Activated CD4-positive, CD25-positive, alpha-beta regulatory T cell treated with anti-CD3 and anti-CD28 coated beads, Interleukin-2, amount 50 U/mL, for 72 hours (primary cell): ENCODE measurements at places on chromosomes 6 and 20.

DNA sequence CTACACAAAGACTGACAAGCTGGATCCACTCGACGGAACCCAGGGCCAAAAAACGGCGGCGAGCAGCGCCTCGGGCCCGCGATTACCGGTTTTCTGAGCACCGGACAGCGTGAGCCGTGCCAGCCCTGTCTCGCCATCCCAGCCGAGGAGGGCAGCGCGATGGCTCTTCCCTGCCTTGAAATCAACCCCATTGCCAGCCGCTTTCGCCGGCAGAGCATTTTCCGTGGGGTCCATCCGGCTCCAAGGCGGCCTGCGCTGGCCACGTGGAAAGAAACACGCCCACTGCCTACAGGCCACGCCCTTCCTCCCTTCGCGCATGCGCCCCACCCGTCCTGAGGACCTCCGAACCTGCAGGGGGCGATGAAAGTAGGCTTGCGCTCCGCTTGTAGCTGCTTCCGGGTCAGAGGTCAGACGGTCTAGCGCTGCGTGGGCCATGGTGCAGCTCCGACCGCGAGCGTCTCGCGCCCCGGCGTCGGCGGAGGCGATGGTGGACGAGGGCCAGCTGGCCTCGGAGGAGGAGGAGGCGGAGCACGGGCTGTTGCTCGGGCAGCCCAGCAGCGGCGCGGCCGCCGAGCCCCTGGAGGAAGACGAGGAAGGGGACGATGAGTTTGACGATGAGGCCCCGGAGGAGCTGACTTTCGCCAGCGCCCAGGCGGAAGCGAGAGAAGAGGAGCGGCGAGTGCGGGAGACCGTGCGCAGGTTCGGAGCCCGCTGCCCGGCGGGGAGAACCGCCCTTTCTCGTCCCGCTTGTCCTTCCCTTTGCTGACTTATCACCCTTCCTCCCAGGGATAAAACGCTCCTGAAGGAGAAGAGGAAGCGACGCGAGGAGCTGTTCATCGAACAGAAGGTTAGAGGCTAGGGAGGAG is at the start of gene NOL7:
Gene NOL7 (plus strand): TSS at position 410 of the 866 bp plus-strand sequence. CDS start 24 bp downstream, at position 434.
- peak; percentile 100 for DNase-seq

DNA sequence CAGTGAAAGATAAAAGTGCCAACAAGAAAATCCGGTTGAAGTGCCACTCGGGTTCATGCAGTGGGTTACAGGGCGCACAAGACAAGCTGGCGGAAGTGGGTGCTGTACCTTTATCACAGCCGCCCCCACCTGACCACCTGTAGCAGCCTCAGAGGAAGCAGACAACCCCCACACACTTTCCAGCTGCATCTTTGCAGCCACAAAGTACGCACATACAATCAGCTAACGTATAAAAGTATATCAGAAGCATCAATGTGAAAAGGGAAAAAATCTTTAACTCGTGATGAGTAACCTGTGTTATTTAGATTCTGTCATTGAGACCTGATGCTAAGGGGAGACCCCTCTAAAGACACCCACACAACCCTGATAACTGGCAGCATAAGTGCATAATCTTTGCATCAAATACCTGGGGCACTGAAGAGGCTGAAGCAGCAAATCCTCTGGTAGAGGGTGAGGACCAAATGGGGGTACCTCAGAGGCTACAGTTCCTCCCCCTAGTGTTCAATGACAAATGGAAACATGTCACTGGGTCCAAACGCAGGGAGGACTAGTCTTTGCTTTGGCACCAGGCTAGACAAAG is 22.1 kb downstream of the BACH2 start:
- peak; percentile 75 for DNase-seq

GRCh38 chr6:2259002-2259494 is 13.6 kb upstream of the GMDS start:
- no peak for DNase-seq

DNA sequence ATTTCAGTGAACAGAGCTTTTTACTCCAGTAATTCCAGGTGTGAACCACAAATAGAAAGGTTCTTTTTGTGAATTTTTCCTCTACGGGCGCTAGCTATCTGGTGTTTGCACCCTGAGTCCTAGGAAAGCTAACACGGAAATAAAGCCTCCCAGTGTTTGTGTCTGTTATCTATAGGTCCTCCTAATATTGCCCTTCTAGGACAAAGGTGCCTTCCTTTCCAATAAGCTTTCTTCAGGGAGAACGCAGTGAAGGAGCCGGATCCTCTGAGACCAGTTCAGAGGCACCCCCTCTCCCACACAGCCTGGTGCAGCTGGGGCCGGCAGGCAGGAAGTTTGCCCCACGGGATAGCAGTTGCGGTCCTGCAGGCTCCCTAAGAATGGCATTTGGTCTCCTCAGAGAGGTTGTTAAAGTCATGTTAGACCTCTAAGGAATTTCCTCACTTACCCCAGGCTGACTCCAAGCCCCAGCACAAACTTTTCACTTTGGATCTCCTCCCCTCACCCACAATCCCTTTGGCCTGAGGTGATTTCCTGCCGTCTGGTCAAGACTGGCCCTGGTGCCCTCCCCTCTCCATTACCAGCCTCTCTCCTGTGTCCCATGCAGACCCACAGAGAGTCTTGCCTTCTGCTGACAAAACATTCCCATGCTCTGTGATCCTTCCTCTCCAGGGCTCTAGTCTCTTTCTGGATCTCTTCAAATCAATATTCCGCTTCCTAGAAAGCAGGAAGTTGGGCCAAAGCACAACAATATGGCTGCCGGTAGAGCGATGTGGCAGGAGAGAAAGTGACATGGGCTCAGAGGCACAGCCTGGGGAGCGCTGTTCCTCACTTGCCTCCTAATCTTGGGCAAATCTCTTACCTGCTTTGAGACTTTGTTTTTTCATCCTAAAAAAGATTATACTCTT is 126.0 kb downstream of the MOXD1 start:
- no peak for DNase-seq

DNA sequence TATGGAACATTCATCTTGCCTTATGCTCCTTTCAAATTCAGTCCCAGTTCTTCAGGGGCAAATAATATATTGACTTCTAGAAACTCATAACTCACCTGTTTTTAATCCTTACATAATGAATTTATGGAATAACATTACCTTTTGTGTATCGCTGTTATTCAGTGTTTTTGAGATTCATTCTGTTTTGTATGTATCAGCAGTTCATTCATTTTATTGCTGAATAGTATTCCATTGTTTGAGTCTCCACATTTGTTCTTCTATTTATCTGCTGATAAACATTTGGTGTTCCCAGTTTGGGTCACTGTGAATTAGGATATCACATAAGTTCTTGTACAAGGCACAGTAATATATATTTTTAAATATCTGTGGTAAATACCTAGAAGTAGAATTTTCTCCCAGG is 5.1 kb downstream of the SEMG2 start:
- no peak for DNase-seq

GRCh38 chr6:6515691-6516607 is 72.6 kb upstream of the LY86 start:
- no peak for DNase-seq

DNA sequence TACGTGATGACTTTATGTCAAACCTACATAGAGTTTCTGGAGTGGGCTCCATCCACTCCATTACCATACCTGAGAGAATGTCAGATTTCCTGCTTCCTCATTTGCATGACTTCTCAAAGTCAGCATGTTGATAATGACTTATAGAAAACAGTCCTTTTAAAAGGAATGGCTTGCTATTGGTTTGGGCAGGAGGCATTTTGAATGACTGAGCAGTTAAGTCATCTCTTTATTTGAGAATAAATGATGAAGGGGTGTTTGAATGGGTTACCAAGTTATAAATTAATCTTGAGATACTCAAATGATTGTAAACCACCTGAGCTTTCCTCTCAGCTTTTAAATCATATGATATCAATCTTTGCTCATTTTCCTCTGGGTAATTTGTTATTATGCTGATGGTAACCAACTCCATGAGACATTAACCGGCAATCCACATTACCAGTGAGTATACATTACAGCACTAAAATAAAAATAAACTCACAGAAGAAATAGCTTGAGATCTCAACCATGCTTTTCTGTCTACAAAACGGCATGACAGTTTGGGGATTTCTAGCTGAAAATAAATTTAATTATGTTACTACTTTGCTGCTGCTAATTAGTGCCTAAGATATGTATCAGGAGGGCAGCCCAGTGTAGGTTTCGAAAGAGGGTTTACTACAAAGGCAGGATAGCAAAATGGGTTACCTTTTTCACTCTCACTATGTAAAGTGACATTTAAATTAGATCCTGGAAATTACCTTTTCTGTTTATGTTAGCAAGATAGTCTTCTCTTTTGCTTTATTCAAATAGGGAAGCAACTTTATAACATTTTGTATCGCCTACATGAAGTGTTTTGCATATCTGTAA is 78.8 kb downstream of the RPS12 start:
- no peak for DNase-seq

GRCh38 chr6:141303907-141304306 is 828.8 kb upstream of the GJE1 start:
- DNase-seq, result no peak

- no peak for DNase-seq
Measured at GRCh38 chr6:149164199-149164750, 153.2 kb upstream of the TAB2 start.

DNA sequence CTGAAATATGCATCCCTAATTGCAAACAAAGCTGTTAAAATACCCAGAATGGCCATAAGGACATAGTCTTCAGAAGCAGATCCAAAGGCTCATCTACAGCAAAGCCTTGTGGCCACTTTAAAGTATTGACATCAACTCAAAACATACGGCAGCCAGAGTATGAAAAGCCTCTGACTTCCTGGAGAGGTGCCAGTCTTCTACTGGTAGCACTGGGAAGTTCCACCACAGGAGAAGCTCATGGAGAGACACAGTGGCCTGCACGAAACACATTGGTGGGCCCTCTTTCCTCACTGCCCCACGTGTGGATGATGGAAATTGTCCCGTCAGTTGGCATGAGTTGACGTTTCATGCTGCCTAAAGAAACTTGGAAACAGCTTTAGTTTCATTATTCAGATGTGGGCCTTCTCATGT is 202.6 kb upstream of the HEY2 start:
- no peak for DNase-seq

DNA sequence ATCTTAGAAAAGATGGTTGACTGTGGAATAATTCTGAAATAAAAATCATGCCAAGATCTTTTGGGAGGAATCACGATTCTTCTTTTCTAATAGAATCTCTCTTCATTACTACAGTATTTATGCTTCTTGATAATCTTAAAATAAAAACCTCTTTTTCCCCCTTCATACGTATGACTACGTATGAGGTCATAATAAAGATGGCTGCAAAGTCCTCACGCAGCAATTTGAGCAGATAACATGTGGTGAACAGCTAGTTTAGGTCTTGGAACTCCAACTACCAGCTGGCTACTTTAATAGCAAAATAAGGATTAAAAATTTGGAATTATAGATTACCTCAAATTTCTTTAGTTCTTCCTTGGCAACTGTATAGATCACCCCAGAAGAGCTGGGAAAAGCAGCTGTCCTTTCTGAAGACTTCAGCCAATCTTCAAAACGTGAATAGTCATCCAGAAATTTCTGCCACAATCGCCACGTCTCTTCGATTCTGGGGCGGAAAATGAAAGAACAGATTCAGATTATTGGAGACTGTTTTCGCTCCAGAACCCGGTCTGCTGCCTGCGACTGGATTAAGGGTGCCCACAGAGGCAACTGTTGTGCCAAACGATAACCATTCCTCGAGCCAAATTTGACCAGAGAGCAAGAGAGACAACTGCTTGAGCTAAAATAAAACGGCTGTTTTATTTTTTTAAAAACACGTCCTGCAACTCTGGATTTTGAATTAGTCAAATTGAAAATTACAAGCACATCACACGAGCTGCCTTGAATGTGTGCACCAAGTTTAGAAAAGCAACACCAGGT is 347.3 kb downstream of the ESR1 start:
- no peak for DNase-seq

GRCh38 chr6:156552849-156553248 is 224.3 kb upstream of the ARID1B start:
- no peak for DNase-seq

DNA sequence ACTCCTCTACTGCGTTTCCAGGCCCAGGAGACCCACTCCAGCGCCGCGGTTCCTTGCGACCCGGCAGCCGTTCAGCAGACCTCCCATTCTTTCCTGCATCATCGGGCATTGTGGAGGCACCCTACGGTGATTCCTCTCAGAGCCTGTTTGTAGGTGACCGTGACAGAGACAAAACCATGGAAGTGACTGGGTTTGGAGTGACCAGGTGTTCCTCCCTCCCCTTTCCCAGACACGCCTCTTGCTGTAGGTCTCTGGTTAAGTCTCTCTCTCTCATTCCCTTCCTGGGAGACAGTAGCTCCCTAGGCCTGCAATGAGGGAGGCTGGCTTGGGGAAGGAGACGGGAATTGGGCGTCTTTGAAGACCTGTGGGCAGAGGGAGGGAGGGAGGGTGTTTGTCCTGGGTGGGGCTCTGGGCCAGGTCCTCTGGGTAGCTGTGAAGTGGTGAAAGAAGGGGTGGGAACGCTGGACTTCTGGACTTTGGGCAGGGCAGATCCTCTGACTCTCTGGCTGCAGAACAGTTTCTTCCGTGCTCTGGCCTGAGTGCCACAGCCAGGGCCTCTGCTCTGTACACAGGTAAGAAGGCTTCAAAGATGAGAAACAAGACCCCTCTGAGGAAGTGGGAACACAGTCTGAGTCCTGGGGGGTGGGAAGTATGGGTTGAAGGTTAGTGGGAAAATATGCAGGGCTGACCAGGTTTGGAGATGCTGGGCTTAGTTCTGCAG is 763 bp downstream of the KLC4 start:
- DNase-seq, result no peak

- DNase-seq, result no peak
Measured at GRCh38 chr6:36657942-36658544, 20.5 kb upstream of the CDKN1A start.

GRCh38 chr6:7897461-7898192 is 13.0 kb downstream of the TXNDC5 start:
- no peak for DNase-seq

GRCh38 chr6:32224696-32225095 is 829 bp upstream of the NOTCH4 start:
- DNase-seq, result no peak

DNA sequence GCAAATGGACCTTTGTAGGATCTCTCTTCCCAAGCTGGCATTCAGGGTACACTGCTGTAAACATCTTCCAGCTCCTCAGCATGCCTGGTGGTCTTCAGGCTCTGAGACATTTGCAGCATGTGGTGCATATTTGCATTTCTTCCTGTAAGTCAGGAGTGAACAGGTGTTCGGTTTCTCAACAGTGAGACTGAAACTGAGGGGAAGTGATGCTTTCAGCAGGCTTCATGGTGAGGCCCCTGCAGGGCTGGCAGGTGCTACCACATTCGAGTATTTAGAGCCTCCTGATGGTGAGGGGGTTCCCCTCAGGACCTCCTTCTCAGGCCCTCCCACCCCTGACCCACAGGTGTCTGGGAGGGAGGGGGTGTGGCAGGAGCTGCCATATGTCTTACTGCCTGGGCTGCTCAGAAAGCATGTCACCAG is 15.1 kb downstream of the MYBL2 start:
- DNase-seq, result no peak

- no peak for DNase-seq
Measured at GRCh38 chr6:41162687-41163418, at the start of gene TREM2. TREM2 (minus strand) TSS chr6:41163116; CDS start chr6:41163082, 34 bp downstream.
